ENCODE measurements at places on chromosomes 12 and 14.

DNA sequence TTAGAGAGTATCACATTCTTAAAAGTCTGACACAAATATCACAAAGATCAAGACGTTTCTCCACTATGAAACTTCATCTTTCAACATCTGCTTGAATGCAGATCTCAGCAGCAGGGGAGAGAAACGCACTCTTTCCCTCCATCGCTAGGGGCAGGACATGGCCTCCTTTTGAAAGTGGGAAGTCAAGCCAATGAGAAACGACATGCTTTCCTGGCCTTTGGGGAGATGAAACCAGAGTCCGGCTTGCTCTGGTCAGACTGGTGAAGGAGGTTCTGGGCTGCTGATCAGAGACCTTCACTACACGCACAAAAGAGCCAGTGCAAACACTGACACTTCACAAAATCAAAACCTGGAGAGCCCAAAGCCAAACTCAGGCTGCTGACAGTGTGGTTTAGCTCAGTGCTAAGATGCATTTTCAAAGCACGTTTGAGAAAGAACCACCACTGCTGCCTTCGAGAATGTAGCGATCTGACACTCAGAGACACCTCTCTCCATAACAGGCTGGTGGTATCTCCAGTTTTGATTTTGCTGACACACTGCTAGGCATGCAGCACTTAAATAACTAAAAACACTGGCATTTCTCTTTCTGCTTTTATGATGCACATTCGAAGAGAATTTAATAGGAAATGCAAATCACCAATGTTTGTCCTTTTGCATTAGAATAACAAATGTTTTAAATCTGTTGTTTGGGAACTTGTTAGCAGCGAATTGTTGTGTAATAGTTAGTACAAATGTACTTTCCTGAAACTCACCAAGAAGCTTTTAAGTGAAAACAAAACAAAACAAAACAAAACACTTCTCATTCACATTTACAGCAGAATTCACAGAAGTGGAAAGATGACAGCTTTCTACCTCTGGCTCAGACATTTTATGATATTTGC lies 93.9 kb upstream of the OVCH1 start:
- no peak for DNase-seq

- DNase-seq, result no peak
Observed at GRCh38 chr14:41604721-41605531, 1.8 kb upstream of the LRFN5 start.

GRCh38 chr14:23353433-23353780 lies 720 bp upstream of the SLC22A17 start:
- DNase-seq, result no peak

GRCh38 chr12:119005085-119005484 lies 23.7 kb downstream of the SRRM4 start:
- DNase-seq, result no peak

DNA sequence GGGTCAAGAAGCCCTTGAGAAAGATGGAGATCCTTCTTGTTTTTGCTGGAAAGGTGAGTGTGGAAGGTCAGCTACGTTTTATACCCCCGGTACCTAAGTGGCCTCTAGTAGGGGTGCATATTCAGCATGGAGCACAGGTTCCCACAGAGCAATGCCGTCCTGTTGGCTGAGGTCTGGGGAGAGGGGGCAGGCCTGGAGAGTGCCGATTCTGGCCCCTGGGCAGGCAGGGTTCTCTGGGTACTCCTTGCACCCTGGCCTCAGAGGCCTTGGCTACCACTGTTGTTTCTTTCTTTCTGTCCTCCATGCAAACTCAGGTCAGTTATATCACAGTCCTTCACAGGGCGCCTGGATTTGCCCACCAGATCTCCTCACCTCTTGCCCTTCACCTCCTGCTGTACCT lies 8.5 kb downstream of the RBP5 start:
- no peak for DNase-seq

- no peak for DNase-seq
Observed at GRCh38 chr14:57831981-57832380, 33.9 kb downstream of the SLC35F4 start.

DNA sequence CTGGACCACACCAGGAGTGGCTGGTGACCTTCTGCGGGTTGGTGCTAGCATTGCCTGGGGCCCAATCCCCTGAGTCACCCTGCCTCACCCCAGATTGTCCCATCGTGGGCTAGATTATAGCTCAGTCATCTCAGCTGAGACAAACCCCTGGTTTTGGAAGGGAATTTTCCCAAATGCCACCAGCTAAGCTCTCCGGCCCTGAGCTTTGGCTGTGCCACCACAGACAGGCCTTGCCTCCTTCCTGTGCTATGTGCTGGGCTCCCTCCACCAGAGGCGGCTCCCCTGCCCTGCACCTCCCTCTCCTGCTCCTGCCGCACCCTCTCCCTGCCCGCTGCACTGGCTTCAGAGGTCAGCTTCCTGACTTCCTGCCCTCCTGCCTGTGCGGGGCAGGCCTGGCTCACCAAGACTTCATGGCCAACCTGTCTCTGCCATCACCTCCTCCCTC lies 196.3 kb downstream of the TSPAN9 start:
- no peak for DNase-seq

GRCh38 chr12:102824218-102824835 lies 92.7 kb downstream of the PAH start:
- no peak for DNase-seq

DNA sequence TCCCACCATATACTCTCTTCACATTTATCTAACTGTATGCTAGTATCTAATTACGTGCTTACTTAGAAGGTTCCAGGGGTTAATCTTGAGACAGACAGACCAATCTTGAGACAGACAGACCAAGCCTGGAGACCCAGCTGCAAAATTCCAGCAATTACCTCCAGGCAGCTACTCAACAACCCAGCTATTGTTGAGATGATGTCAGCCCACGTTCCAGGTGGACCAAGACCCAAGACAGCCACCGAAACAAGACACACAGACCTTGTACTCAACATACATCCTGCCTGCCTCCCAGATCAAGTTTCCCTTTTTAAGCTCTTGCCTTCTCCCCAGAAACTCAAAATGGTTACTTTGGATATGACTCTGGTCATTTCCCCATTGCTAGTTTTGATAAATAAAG lies 64.9 kb upstream of the VASH1 start:
- DNase-seq, result no peak

GRCh38 chr14:84555493-84555892 lies 974.5 kb upstream of the FLRT2 start:
- no peak for DNase-seq

DNA sequence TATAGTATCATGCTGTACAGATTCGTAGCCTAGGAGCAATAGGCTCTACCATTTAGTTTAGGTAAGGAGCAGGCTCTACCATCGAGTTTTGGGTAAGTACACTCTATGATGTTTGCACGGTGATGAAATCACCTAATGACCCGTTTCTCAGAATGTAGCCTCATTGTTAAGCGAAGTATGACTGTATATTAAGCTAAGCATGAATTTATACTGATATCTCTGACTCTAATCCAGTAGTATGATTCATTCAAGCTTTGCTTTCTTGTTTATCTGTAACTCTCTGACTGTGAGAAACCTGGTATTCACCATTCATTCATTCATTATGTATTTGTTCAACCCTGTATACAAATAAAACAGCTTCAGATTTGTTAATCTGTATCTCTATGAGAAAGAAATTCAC lies 283.9 kb upstream of the PRICKLE1 start:
- no peak for DNase-seq

DNA sequence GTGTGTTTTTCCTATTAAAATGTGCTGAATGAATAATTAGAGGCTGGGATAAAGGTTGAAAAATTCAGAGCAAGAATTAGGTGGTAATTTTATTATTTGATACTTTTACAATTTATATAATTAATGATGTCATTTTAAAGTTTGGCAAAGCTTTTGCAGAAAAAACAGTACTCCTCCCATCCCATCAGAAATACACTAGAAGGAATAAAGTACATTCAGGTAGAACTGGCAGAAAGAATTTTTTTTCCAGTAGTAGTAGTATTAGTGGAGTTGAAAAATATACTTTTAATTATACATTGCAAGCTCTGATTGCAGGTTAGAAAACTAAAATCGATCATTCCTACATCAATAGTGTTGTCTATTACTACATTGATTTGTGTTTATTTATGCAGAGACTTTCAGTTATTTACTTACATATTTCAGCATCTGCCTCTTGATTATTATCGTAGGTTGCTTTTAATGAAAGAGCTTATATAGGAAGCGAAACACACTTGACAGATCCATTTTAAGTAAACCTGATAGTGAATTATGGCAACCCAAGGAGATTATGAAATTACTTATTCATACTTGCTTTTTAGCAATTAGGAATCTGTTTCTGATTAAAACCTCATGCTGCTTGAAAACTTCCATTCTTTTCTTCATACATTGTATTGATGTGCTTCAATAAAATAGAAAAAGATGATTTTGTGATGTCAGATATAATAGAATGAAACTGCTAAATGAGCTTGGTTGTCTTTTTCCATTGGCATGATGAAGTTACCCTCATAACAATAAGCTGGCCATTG lies 10.1 kb downstream of the FOXG1 start:
- no peak for DNase-seq

- no peak for DNase-seq
Observed at GRCh38 chr12:78556651-78557050, 307.9 kb upstream of the SYT1 start.

GRCh38 chr14:33584697-33585096 lies 366.2 kb downstream of the EGLN3 start:
- DNase-seq, result no peak

DNA sequence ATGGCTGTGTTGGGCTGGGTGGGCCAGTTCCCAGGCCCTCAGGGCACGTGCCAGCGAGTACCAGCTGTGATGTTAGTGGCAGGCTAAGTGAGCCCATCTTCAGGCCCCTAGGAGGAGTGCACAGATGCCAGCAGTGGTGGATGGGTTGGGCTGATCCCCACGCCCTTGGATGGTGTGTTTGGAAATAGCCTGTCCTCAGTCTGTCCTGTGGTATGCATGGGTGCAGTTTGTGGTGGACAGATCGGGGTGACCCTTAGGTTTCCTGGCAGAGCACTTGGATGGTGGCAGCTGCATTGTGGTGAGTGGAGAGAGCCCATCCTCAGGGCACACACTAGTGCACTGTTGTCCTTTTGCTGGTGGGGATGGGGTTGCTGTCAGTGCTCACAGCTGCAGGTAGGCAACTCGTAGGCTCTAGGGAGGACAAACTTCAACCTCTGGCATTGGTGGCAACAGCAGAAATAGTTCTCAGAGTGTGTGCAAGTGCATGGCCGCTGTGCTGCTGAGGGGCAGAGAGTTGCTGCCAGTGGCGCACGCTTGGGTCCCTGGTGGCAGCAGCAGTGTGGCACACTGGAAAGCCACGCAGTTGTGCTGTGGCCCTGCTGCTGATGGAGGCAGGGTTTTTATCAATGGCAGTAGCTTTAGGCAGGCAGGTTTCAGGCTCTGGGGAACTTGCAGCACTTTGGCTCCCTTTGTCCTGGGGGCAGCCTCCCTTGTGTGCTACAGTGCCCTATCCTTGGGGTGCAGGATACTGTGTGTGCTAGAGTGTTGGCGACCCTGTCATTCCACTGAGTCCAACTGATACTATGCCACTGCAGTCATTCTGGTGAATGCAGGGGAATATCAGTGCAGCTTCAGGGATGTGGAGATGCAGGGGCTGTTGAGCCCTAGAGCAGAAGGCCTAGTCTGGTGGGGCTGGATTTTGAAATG lies 65.5 kb downstream of the FBXO33 start:
- DNase-seq, result no peak

DNA sequence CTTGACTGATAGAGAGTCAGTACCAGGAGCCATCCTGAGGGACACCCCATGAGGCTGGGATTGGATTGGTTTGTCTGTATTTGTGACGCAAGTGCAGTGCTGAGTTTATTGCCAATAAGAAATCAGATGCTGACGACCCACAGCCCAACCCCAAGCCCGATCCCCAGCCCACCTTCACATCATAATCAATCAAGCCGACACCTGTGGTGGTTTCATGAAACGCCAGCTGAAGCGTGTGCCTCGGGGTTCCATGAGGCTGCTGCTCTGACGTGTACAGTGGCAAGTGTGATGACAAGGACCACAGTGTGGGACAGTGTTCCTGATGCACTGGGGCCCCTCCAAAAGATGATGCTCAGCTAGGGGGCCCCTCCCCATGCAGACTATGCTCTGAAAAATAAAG lies 62.1 kb upstream of the C14orf180 start:
- DNase-seq, result no peak

DNA sequence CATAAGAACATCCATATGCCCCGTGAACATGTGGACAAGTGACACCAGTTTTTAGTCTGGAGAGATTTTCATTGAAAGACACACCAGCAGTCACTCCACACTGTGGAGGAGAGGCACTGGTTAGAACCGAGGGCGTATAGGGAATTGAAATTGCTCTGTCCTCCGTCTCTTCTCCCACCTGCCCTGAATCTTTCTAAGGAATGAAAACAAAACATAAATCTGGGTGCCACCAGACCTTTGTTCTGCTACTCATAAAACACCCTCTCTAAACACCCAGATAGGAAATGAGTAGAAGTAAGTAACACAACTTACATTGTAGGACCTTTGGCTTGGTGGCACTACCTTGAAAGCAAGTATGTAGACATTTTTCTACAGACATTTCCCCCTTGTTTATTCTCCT lies 37.1 kb upstream of the STON2 start:
- DNase-seq, result no peak

DNA sequence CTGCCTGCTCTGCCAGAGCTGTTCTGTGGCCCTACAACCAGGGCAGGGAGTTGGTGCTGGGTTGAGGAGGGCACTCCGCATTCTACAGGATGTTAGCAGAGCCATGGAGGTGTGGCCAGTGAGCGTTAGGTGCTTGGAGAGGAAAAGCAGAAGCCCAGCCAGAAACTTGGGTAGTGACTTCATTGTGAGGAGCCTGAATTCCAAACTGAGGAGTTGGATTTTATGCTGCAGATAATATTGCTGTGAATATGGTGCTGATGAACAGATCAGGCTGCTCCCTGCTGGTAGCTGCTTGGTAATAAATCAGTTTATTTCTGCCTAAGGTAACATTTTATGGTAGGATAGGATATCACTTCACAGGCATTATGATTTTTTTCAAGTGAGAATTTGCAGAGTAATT lies 7.1 kb upstream of the CCDC175 start:
- no peak for DNase-seq

GRCh38 chr14:72904840-72905561 lies 11.1 kb upstream of the DPF3 start:
- no peak for DNase-seq

DNA sequence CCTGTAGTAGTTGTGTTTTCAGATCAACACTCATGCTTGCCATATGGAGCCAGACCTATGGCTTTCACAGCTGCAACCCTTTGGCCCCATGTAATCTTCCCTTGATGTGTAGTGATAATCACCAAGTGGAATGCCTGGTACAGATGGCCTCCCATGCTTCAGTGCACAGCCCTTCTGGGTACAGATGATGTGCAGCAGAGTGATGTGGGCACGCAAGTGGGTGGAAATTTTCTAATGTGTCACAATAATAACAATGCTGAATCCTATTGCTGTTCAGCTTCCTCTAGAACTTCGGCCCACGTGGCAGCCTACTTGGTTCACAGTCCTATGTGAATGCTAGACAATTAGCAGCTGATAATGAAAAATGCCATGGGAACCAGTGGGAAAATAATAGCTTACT lies 188.1 kb downstream of the SNAPC1 start:
- DNase-seq, result no peak

GRCh38 chr12:132711080-132711843 lies 620 bp downstream of the PGAM5 start:
- DNase-seq, result no peak
